ENCODE measurements at places on chromosomes 11 and 22. TPM values are rescaled to one million over a fixed set of nuclear protein-coding genes. Genes with fewer than 3 reads are reported as not detected.

- no peaks in the 10 kb centered on the region for H3K36me3 ChIP-seq
- H3K27ac ChIP-seq = no peak overlapping the region
- DNase-seq = no peak
- H3K4me1 ChIP-seq = no peaks in the 10 kb centered on the region
These were observed 75.0 kb downstream of the CDKN1C start for GRCh38 chr11:2810411-2811205.

DNA sequence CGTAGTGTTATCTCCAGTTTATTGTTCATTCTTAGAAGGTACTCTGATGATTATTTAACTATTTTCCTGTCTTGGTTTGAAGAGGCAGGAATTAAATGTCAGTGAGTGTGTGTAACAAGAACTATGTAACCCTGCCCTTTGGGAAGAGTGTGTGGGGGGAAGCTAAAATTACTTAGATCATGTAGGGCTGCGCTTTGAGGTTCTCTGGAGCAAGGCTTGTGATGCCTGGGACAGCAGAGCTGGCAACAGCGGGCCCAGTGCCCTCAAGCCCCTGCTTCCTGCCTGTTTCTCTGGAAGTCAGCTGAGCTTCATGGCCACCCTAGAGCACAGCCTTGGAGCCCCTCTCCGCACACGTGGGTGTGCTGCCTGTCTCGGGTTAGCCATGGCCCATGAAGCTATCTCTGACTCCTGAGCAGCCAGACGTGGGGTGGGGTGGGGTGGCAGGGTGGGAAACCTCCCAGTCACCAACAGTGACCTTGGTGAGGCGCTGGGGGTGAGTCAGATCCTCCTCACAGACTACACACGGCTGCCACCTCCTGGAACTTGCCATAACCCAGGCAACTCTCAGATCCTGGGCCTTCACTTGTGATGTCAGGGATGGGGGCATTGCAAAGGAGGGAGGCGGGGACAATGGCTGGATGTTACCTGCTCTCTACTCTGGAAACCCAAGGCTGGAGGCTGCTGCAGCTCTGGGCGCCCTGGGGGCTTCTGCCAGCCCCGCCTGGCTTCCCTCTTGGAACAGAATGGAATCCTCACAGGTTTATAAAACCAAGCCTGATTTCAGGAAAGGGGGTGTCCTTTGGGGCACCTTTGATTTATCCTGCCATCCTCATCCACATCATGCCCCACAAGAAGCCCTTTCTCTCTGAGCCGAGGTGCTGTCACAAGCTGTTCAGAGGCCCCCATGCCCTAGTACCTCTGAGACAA lies 88.6 kb downstream of the SNX19 start:
- H3K4me3 ChIP-seq = no peak overlapping the region
- H3K4me1 ChIP-seq = peaks cover 21% of the 10 kb centered on the region
- H3K27ac ChIP-seq = peak overlapping the region; percentile 33
- peak; percentile 95 for DNase-seq
- H3K36me3 ChIP-seq = no peaks in the 10 kb centered on the region

- DNase-seq = no peak
- H3K27ac ChIP-seq = no peak overlapping the region
- no peak overlapping the region for H3K4me3 ChIP-seq
- no peaks in the 10 kb centered on the region for H3K27me3 ChIP-seq
- peaks cover 10% of the 10 kb centered on the region for H3K36me3 ChIP-seq
These were observed 32.4 kb downstream of the SPECC1L start for GRCh38 chr22:24303007-24303406.

- no peaks in the 10 kb centered on the region for H3K36me3 ChIP-seq
- no peaks in the 10 kb centered on the region for H3K27me3 ChIP-seq
- DNase-seq = peak; percentile 98
- H3K27ac ChIP-seq = peak overlapping the region; percentile 30
- peaks cover 27% of the 10 kb centered on the region for H3K4me1 ChIP-seq
These were observed 11.7 kb downstream of the FJX1 start for GRCh38 chr11:35629914-35630313.

GRCh38 chr11:118859973-118860372 lies 23.7 kb upstream of the CXCR5 start:
- H3K27me3 ChIP-seq = no peaks in the 10 kb centered on the region
- no peaks in the 10 kb centered on the region for H3K4me1 ChIP-seq

- no peak overlapping the region for H3K4me3 ChIP-seq
- H3K36me3 ChIP-seq = no peaks in the 10 kb centered on the region
- H3K27ac ChIP-seq = no peak overlapping the region
These were observed 12.6 kb upstream of the SYT13 start for GRCh38 chr11:45298718-45299117.

GRCh38 chr11:111423250-111423615 lies 44.2 kb upstream of the POU2AF1 start:
- no peak overlapping the region for H3K4me3 ChIP-seq
- DNase-seq = no peak
- no peak overlapping the region for H3K27ac ChIP-seq
- no peaks in the 10 kb centered on the region for H3K4me1 ChIP-seq

DNA sequence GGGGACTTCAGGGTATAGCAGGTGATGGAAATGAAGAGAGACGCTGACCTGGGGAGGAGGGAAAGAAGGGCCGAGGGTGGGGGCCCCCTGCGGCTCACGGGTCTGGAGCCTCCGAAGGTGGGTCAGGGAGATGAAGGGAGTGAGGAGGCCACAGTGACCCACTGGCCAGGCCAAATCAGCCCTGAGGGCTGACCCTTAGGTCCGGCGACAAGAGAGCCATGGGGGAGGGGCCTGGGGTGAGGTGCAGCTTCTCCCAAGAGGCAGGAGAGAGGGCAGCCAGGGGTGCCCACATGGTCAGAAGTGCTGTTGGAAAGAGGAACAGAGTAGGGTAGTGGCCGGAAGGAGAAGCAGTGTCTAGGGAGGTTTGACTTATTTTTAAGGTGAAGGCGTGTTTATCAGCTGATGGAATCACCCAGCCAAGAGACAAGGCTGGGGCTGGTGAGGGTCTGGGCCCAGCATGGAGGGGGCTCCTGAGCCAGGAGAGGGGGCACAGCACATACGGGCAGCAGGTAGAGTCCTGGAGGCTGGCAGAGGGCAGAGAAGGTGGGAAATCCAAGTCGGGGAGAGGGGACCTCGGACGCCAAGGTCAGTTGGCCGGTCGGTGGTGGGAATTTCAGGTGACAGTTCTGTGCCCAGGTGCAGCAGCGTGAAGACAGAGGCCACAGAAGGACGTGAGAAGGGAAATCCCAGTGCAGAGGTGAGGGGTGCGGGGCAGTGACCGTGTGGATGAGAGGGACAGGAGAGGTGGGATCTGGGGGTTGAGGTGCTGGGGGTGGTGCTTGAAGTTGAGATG lies 49.0 kb downstream of the LINC01488 start:
- no peak for DNase-seq
- no peak overlapping the region for H3K4me3 ChIP-seq
- no peak overlapping the region for H3K27ac ChIP-seq
- no peaks in the 10 kb centered on the region for H3K27me3 ChIP-seq
- H3K36me3 ChIP-seq = no peaks in the 10 kb centered on the region

DNA sequence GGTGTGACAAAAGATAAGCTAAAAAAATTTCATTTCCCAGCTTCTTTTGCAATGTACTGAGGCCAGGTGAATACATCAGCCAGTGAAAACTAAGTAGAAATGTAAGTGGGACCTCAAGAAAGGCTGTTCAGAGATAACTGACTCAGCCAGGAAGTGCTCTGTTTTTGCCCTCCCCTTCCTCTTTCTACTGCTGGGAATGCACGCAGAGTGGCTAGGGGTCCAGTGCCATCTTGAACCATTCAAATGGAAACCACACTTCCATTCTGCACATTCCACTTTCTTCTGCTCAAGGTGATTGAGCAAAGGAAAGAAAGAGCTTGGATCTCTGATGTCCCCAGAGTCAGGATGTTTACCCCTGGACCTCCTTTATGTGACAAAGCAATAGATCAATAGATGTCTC lies 27.8 kb upstream of the LMO2 start:
- H3K4me1 ChIP-seq = no peaks in the 10 kb centered on the region
- H3K27ac ChIP-seq = no peak overlapping the region
- peaks cover 69% of the 10 kb centered on the region for H3K27me3 ChIP-seq
- DNase-seq = no peak

- H3K27me3 ChIP-seq = no peaks in the 10 kb centered on the region
- H3K36me3 ChIP-seq = no peaks in the 10 kb centered on the region
- H3K4me3 ChIP-seq = no peak overlapping the region
- H3K27ac ChIP-seq = no peak overlapping the region
- no peaks in the 10 kb centered on the region for H3K4me1 ChIP-seq
These were observed 584.0 kb downstream of the KCNA4 start for GRCh38 chr11:29432719-29433325.

DNA sequence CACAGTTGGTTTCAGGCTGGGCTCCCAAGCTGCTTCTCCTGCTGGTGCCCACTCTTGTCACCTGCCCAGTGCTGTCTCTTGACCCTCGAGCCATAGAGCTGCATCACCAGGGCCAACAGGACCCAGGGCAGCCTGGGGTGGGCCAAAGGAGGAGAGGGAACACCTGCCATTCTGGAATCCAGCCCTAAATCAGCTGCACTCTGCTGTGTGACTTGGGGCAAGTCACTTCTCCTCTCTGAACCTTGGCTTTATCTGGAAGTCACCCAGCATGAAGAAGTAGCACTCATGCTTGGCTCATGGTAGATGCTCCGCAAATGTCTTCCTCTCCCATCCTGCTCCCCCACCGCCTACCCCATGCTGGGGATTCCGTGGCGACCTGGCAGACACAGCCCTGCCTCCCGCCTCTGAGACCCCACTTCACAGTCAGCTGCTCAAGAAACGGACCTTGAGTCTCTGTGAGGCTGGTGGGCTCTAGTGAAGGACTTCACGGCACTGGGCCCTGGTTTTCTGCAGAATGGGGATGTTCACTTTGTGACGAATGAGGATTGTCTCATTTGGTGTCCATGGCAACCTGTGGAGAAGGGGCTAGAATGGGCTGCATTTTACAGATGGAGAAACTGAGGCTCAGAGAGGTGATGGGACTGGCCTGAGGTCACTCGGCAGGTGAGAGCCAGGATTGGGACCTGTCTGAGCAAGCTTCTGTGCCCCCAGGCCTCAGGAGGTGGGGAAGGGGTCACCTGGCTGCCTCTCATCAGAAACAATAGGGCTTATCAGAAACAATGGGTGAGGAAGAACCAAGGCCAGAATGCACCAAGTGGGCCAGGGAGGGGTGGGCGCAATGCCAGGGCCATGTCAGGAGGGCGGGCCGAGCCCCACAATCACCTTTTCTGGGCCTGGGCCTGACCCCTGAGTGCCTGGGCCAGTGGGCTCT lies 12.4 kb downstream of the EMID1 start:
- no peak overlapping the region for H3K4me3 ChIP-seq
- no peak overlapping the region for H3K27ac ChIP-seq
- no peaks in the 10 kb centered on the region for H3K36me3 ChIP-seq
- H3K4me1 ChIP-seq = no peaks in the 10 kb centered on the region

Gene CDHR5
- total RNA-seq = not detected

Gene CCDC188
- total RNA-seq = 1.8 TPM

Gene SYT7
- total RNA-seq = 1.5 TPM

Gene SYT12
- total RNA-seq = 2.8 TPM

Gene TMPRSS5
- not detected for total RNA-seq

Gene CSRP3
- total RNA-seq = not detected

Gene ST14
- not detected for total RNA-seq

Gene ACO2
- total RNA-seq = 60.4 TPM

Gene LSP1
- not detected for total RNA-seq
